Activated CD8-positive, alpha-beta memory T cell treated with anti-CD3 and anti-CD28 coated beads for 1 hour (primary cell): ENCODE measurements at places on chromosomes 3 and 15.

DNA sequence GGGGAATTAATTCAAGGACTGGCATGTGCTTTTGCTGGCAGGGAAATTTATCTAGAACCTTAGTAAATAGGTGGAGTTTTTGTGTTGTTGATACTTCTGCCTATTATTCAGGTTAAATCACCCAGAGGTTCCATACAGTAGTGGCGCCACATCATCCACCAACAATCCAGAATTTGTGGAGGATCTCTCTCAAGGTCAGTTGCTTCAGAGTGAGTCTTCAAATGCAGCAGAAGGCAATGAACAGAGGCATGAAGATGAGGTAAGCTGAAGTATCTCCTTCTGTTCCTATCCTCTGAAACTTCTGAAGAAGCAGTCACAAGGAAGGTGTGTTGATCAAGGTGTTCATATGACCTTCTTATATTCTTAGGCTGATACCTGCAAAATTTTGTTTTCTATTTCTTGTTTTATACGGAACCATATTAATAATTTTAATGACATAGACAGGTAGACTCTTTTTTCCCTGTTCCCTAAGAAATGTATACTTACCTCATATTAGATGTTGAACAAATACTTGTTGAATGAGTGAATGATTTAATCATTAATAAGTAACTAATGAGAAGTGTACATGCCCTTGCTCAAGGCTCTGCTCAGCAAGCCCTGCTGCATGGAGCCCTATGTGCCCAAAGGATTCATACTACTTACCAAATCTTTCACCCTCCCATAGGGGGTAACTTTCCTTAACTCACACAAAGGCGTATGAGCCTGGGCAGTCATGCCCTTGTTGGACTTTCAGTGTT is 43.6 kb downstream of the HMG20A start:
- DNase-seq, result no peak

DNA sequence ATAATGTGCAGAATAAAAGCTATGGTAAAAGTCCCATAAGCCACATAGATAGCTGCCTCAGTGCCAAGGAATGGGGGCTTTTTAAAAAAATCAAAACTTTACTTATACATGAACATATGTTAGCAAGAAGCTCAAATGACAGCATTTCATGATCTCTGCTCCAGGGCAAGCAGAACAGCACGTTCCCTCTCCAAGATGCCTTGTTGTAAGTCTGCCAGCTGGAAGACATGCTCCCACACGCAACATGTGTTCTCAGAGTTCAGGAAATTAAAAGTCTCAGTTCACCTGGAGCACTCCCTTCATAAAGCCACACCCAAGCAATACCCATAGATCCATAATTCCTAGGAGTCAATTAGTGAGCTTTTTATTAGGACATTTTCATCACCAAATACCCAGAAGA is 52.2 kb downstream of the ABI3BP start:
- no peak for DNase-seq

DNA sequence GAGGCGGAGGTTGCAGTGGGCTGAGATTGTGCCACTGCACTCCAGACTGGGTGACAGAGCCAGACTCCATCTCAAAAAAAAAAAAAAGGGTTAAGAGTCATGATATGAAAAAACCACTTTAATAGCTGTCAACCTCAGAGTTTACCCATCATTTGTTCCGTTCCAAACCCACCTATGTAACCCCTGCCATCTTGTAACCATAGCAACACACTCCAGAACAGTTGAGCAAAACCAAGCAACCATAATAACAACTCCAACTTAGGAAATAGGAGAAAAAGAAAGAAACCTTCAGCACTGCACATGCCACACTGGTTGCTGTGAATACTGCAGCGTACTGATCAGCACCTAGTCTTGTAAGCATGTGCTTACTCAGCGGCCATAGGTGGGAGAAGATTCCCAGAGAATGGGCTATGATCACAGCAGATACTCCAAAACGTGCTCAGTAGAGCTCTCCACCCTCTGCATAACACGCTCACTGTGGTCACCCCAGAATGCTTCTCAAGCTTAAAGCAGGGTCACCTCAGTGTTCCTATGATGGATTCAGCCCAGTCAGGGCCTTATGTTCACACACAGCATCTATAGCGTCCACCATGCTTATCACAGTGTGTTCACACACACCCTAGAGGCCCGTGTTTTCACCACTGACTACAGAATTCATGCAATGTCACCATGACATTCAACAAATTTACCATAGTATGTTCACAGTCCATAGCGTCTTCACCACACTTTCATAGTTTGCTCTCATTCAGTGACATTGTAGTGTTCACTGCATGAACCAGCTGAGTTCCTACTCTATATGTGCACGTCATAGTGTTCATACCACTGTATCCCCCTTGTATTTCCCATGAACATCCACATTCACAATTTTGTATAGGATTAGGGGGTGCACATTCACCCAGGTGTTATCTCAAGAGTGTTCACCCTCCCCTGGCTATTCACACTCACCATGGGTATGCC is 6.5 kb upstream of the CILP start:
- DNase-seq, result no peak

DNA sequence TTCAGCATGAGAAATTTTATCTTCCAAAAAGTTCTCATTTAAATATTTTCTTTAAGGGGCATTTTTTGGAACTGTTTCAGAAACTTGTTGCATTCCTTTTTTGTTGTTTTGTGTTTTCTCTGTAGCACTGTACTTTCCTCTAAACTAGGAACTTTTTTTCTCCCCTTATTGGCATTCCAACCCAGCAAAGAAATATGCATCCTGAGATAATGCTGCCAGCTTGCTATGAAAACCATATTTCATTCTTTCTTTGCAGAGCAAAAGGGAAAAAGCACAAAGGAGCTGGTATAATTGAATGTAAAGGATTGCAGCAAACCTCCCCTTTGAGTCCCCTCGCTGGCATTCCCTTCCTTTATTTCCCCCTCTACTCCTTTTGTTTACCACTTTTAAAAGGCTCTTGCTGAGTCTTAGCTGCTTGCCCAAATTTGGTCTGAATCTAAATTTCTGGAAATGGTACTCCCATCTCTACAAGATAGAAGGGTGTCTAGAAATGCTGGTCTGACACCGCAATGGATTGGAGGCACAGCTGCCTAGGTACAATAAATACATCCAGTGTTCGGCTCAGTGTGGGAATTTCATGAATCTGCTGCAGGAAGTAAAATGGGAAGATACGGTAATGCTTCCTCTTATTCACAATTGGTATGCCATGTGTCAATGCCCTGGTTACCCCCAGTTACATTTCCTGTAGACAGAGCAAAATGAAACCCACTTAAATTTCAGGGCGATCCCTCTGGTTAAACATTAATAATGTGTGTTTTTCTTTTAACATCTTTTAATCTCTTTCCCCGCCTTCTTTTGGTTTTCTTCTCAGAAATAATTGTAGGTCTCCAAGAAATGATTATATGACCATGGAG is 156.6 kb downstream of the MEIS2 start:
- DNase-seq, result no peak

GRCh38 chr15:61155741-61156700 is 73.1 kb downstream of the RORA start:
- DNase-seq, result no peak

- DNase-seq, result no peak
Observed at GRCh38 chr3:87175732-87176131, 51.4 kb upstream of the CHMP2B start.

GRCh38 chr3:32709346-32709745 is 24.4 kb downstream of the CNOT10 start:
- DNase-seq, result no peak

DNA sequence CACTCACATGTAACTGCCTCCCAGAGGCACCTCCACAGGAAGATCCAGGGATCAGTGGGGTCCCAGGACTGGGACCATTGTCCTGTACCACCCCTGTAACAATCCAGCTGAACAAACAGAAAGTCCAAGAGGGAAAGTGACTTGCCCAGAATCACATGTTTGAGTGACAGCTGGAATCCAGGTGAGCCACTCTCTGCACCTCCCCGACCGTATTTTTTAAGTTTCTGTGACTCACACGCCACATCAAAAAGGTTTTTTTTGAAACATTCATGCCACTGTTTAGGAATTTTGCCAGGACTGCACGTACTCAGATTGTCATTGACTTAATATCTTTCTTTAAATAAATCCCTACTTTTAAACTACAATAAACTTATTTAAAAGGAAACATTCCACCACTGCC is 9.8 kb upstream of the SLC6A1 start:
- DNase-seq, result no peak

- DNase-seq, result no peak
Observed at GRCh38 chr3:35757991-35758757, 118.8 kb downstream of the ARPP21 start.

DNA sequence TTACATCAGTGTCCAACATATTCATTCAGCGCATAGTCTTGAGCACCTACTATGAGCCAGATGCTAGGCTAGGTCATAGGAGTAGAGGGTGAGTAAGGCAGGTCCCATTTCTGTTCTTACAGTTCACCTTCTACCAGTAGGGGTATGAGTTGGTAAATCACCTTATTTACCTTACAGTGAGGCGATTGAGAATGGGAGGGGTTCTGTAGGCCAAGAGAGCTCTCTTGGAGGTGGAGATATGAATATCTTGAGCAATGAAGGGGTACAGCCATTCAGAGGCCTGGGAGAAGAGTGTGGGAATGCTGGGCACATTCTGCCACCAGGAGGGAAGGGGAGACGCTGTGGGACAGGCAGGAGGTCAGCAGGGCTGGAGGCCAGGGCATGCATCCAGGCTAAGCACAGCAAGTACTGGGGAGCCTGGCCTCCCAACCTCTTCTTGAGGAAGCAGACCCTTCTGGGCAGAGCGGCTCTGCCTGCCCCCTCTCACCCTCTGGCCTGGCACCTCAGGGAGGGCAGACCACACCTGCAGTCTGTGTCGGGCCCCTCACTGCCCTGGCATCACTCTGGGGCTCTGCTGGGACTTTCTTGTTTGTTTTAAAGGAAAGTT is 123.4 kb downstream of the EEFSEC start:
- DNase-seq, result no peak

DNA sequence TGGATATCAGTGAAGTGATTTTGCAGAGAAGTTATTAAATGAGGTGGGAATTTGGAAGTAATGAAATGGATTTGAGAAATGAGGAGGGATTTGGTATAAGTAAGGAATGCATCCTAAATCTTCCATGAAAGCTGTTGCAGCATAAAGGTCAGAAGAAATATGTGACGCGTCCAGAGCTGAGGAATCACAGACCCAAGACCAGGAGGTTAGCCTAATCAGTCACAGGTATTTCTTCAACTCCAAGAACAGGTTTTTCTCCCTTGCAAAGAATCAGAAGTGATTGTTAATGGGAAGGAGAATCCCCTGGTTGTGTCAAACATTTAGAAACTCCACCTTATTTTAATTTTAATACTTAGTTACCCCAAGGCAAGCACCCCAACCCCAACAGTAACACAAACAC is 253.2 kb downstream of the MEX3B start:
- no peak for DNase-seq

DNA sequence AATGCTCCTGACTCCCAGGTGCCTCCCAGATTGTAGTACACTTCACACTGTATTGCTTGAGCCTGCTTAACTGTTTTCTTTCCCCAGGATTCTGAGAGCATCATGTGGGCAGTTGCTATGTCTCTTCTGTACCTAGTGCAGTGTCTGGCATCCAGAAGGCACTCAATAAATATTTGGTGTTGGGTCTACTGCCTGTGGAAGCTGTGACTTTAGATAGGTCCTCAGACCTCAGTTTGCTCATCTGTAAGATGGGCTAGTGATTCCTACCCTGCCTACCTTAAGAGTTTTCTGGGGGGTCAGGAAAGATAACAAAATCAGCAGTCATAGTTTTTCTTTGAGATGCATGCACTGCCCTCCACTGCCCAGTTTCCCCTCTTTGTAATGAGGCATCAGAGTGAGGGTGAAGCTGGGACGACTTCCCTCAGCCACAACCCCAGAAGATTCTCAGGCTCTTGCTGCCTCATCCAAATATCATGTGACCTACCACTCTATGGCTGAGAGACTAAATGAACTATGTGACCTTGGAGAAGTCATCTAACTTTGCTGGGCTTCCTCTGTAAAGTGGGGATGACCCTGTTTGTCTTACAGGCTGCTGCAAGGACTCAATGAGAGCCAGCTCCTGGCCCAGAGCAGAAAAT is 50.4 kb downstream of the ATP2B2 start:
- no peak for DNase-seq
